ENCODE measurements at places on chromosomes 4 and X.
A peak's percentile ranks its signal among the peaks of the same experiment; 100 is the strongest.

DNA sequence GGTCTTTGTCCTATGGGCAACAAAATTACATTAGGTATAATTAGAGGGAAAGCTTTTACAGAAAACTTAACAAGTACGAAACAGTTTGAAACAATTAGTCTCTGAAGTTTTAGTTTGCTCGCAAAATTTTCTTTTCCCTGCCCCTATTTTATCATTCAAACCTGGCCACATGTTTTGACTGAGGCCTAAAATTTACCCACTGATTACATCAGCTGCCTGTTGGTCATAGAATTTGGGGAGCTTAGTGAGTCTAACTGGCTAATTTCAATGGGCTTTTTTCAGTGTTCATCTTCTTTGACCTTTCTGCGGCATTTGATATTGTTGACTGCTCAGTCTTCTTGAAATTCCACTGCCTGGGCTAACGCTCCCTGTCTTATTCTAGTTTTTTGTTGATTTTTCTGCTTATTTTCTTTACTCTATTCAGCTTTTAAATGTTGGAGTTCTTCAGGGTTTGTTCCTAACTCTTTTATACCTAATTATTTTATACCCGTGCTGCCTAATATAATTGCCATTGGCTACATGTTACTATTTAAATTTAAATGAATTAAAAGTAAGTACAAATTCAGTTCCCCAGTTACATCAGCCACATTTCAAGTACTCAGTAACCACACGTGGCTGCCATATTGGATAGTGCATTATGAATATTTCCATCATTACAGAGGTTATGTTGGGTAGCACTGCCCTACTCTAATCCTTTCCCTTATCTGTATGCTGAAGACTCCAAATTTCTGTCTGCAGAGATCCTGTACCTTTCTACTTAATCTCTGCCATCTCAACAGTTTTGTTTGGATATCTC is 87.5 kb downstream of the SNX25 start:
- DNase-seq = no peak

GRCh38 chr4:110667670-110668069 is 44.8 kb upstream of the PITX2 start:
- DNase-seq = no peak

DNA sequence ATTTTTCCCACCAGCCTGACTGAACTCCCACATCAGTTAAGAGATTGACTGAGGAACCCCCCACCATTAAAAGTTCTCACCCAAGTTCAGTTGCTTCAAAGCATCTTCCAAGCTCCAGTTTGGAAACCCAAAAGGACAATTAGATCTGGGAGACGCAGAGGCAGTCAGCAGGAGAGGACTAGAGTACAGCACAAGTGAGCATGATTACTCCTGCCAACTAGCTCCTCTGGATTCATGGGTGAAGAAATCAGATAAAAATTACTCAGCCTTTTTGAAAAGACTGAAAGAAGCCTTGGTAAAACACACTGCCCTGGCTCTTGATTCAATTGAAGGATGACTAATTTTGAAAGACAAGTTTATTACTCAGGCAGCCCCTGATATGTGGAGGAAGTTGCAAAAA is 297.5 kb downstream of the ADAM29 start:
- no peak for DNase-seq

DNA sequence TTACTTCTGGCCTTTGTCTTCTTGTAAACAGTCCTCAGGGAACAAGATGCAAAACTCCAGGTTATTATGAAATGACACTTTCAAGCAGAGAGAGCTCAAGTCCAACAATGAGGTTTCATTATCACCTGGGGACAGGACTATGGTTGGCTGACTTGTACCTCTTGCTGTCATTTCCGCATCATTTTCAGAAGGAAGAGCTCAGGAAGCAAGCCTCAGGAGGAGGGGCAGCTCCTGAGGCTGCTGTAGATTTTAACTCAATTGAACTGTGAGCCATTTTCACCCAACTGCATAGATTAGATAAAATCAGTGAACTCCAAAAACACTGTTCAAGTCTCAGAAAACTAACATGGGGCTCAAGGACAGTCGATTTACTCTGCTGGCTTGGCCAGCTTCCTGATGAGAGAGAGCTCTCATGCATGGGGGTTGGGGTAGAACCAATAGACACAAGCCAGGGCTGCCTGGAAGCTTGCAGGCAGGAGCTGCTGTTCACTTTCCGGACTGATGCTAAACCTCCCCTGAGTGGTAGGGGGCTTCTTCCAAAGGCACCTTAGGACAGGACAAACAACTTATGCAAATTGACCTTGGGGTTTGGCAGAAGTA is 23.6 kb downstream of the TMEM255A start:
- no peak for DNase-seq

- DNase-seq = no peak
Observed at GRCh38 chr4:121655320-121656268, 41.2 kb downstream of the ANXA5 start.

DNA sequence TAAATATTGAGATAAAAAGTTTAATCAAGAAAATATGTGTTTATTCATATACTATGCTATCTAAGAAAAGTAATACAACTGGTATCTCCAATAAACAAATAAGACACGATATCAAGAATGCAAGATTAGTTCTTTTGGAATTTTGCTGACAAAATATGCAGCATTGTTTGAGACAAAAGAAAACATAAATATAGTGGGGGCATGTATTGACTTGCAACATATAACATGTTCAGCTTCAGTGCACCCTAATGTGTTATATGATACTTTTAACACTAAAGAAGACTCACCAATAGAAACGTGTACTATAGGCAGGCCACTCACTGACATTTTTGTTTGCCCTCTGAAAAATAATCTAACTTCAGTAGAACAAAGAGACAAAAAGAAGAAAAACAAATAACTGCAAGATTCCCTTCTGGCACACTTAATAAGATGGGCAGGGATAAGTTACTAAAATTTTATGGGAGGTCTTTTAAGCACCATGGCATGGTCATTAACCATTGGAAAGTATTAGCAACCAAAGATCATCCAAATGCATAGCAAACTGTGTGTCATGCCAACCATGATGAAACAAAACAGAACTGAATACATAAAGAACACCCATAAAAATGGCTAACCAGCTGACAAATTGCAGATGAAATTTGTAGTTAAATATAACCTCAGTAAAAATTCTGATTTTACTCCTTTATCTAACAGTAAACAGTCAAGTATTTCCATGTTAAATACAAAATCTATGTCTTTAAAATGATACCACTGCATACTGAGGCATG is 447.9 kb upstream of the FAM241A start:
- DNase-seq = no peak

- no peak for DNase-seq
Observed at GRCh38 chr4:15318621-15319348, 109.0 kb upstream of the C1QTNF7 start.

GRCh38 chr4:146238107-146238506 is 23.8 kb downstream of the REELD1 start:
- no peak for DNase-seq

GRCh38 chr4:187436251-187436650 is 559.3 kb upstream of the ZFP42 start:
- DNase-seq = no peak

DNA sequence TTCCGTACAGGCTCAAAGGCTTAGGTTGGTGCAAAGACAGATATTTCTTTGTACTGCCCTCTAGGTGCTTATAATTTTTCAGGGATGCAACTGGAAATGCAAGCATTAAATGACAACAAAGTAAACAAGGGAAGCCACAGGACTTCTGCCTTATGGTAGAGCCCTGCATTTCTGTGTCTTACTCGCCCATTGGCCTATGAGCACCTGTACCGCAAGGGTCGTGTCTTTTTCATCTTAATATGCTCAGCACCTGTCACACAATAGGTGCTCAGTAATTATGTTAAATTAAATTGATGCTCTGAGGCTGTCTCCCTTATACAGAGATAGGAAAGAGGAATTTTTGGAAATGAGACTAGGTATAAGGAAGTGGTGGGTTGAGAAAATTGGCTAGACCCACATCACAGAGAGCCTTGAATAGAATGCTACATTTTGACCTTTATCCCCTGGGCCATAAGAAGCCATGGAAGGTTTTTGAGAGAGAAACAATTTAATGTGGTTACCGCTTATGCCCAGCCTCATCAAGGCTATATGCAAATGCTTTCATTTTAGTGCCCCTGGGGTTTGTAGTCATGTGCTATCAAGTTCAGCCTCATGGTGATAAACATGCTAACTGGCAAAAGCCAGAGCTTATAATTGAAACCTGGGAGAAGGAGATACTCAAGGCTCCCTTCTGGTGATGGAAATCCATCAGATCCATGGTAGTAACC is 16.3 kb downstream of the VSIG4 start:
- no peak for DNase-seq

DNA sequence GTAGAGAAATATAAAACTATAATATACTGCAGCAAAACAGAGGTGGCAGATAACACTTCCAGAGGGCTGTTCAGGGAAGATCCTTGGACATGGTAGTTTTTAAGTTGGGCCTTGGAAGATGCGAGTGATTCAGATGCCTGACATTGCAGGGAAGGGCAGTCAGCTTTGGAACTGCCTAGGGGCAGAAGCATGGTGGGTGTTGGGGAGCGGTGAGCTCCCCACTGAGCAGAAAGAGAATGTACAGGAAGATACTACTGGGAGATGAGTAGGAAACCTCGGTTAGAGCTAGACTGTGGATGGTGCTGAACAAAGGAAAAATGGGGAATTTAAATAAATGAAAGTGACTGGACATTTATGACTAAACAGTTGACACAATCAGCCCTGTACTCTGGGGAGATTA is 24.9 kb upstream of the SEC24B start:
- DNase-seq = no peak

DNA sequence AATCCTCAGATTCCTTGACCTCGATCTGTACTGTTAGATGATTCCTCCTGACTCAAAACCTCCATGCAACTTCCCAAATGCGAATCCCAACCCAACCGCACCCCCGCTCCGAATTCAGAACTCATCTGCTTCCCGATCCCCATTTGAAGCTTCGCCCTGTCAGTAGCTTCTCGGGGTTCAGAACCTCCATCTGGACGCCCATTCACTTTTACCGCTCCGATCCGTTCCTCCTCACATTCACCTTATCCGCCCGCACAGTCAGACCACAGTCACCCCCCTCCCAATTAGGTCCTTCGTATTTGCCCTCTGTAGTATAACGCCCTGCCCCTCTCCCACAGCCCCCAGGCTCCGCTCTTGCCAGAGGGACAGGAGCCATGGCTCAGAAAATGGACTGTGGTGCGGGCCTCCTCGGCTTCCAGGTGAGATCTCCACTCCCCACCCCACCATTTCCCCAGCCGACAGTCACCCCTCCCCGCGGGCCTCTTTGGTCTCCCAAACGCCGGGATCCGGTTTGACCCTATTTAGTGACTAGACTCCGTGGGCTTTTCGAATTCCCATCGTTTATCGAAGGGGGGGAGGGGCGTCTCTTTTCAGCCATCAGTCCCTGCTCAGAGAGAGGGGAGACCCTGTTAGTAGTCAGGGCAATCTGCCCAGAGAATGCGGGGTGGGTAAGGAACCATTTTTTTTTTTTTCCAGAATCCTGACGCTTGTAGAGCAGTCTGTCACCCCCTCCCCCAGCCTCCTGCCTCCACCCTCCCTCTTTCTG is 691 bp downstream of the MAGED1 start:
- DNase-seq = no peak

- DNase-seq = peak; percentile 40
Observed at GRCh38 chrX:138748480-138748879, 37.0 kb upstream of the FGF13 start.

DNA sequence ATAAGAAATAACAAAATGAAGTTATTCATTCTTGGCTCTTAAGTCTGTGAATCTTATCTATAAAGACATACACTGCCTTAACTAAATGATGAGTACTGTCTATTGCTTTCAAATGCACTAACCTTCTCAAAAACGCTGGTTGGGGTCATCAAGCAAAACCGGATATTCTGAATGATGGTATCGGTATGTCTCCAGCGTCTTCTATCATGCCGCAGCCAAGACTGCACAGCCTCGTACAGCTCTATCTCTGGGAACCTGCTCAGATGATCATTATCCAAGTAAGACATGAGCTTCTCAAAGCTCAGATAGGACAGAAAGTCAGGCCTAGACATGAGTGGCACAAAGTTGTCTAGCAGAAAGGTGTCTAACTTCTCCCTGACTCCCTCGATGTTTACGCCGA is 21.1 kb downstream of the KLHL15 start:
- DNase-seq = no peak

DNA sequence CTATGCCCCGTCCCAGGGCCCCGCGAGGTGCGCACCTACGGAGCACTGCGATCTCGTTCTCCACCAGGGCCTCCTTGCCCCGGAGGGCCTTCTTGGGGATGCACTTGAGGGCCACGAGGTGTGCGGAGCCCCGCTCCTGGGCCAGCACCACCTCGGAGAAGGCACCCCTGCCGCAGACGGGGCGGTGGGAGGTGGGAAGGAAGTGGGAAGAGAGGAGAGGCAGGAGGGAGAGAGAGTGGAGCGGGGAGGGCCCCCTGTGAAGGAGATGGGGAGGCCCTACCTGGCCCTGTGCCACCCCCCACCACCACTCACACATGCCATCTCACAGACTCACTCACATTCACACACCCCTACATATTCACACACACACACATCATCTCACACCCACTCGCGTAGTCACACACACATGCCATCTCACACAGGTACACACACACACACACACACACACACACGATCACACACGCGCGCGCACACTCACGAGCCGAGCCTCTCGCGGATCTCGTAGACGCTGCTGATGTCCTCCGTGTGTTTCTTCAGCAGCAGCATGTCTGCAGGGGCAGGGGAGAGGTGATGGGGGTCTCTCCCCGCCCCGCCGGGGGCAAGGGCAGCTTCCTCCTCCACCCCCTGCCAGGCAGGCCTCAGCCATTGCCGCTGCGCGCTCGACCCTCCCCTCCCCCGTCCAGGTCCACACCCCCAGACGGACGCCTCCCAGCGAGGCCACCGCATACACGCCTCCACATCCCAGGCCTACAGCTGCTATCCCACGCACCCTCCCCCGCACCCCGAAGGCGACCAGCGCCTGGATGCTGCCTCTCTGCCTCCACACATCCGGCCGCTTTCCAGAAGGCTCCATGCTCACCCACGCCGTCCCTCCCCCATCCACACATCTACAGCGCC is 834 bp downstream of the PNCK start:
- DNase-seq = no peak

GRCh38 chr4:187321711-187322110 is 598.1 kb upstream of the FAT1 start:
- DNase-seq = no peak

- DNase-seq = no peak
Observed at GRCh38 chrX:86379209-86379608, 231.0 kb downstream of the DACH2 start.

DNA sequence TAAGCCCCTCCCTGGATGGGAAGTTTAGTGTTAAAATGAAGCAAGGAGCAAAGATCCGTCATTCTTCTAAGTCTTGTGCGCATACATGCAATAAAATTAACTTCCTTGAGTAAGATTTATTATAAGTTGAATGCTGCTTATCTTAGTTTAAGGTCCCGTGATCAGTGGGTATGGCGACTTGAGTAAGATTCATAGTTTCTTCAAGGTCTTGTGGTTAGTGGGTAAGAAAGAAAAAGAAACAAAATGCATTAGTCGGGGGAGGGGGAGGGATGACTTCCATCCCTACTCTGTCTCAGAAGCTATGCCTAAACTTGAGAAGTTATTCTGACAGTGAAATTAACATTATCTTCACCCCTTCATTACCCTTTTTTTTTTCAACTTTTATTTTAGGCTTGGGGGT is 127.3 kb upstream of the MAGEB16 start:
- DNase-seq = no peak
